ENCODE measurements at places on chromosomes 12 and 14.

DNA sequence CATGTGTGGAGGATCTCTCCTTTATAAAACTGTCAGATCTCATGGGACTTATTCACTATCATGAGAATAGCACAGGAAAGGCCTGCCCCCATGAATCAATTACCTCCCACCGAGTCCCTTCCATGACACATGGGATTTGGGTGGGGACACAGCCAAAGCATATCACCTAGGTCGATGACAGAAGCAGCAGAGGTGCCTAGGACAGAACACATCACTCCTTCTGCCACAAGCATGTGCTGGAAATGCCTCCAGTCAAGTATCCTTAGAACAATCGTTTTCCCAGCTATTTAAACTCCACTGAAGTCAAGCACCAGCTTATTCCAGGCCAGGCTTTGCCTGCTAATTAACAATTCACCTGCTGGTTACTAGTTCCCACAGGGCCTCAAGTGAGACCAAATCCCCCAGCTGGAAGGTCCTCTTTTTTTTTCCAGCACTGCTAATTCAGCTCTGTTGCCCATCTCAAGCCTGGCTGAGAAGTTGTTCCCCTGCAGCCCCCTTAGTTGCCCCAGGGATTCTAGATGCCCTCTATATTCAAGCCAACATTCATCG lies 212.3 kb upstream of the NUDT4 start:
- no peak for DNase-seq

- no peak for DNase-seq
These were observed 6.2 kb upstream of the PLEKHH1 start for GRCh38 chr14:67526676-67527459.

DNA sequence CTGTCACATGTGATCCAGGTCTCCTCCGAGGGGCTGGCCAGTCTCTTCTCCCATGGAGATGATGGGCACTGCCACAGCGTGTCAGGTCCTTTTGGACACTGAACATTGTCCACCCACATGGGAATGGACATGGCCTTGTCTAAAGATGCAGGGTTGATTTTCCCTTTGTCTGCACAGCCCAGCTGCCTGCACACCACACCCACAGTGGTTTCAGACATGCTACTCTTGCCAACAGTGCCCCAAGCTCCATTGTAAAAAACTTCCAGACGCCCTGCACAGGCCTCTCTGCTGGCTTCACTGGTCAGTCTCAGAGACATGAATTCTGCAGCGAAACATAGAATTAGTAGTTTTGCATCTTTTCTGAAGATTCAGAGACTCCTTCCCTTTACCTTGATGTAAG lies 18.5 kb downstream of the CD163 start:
- no peak for DNase-seq

DNA sequence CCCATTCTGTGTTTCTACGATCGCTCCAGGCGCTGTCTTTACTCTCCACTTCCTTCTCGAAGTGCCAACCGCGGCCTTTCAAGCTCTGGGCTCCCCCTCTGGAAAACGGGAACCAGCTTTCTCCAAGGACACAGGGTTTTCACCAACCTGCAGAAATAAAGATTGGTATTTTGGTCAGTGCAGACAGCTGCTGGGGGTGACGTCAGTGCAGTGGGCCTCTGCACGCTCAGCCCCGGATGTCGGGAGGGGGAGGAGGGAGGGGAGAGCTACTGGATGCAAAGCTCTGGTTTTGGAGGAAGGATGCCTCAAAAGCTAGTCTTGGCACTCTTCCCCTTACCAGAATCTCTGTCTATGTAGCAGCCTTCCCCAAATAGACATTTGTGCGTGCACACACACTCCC lies 19.9 kb downstream of the HRK start:
- no peak for DNase-seq

DNA sequence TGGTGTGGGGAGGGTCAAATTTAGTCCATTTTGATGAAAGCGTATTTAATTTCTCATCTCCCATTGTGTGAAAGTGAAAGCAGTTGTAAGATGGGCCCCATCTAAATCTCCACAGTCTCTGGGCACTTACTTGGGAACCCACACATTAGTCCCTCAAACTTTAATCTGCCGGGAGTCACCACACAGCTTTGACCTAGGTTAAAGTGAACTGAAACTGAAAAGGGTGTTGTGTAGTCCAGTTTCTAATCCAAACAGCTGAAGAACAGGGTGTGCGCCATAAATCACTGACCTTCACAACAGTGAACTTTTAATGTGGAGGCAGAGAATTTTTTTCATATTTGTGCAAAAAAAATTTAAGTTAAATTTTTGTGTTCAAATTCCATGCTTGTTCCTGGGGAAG lies 48.4 kb upstream of the PTPRO start:
- no peak for DNase-seq

DNA sequence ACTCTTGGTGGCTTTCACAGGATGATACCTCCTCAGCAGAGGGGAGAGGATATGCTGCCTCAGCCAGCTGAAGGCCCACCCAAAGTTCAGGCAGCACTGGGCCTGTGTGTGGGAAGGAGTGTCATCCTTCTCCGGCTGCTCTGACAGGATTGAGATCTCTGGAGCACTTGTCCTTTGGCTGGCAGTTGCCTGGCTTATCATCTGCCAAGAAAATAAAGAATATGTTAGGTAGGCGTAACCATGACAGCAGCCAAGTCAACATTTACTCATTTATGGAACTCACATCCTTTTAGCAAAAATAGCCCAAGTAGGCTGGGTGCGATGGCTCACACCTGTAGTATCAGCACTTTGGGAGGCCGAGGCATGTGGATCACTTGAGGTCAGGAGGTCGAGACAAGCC lies 68.5 kb downstream of the PPFIBP1 start:
- DNase-seq: peak; percentile 38

- DNase-seq: no peak
These were observed 11.8 kb downstream of the NUBPL start for GRCh38 chr14:31572955-31573354.

- DNase-seq: no peak
These were observed 16.4 kb upstream of the CACNA2D4 start for GRCh38 chr12:1934831-1935230.

DNA sequence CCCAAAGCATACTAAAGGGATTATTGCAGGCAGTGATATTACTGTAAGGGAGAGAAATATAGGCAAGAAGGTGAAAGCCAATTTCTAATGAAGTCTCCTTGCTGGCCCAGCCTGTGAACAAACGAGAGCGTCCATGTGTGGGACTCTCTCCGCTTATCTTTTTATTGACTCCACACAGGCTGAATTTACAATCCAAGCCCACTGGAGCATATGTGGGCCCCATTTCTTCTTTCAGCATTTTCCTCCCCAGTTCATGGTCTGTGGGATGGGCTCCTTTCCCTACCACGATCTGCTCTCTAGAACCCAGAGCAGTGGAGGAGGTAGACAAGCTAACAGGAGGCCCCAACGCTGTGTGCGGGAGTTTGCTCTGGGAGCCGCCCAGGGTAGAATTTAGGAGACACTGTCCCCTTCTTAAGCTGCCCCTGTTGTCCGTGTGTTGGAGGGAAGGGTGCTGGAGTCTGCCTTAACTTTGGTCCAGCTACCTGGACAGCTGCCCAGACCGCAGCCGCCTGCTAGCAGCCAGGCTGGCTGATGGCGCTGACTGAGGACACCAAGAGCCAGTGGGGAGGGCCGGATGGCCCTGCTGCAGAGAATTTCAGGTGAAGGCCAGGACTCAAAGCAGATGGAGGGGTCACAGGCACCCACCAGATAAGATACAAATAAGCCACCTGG lies 3.2 kb upstream of the HOXC11 start:
- DNase-seq: no peak

GRCh38 chr12:116590561-116590960 lies 31.4 kb downstream of the MAP1LC3B2 start:
- DNase-seq: no peak

GRCh38 chr14:75273272-75274049 lies 5.2 kb upstream of the FOS start:
- no peak for DNase-seq

DNA sequence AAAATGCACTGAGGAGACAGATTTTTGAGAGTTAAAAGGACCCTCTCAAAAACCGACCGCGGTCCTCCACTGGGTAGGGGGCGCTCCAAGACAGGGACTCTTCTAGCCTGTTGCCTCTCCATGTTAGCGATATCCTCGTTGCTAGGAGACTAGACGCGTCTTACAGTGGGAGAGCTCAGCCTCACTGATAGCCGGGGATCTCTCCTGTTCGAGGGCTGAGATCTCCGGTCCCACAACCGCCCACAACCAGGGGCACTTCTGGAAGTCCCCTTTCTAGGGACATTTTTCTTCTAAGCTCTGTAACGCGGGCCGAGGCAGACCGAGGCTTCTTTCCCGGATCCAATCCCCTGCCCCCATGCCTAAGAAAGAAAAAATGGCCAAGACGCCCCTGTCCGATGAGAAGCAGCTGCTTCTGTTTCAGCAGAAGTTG lies 21.3 kb downstream of the FKBP11 start:
- peak; percentile 69 for DNase-seq

DNA sequence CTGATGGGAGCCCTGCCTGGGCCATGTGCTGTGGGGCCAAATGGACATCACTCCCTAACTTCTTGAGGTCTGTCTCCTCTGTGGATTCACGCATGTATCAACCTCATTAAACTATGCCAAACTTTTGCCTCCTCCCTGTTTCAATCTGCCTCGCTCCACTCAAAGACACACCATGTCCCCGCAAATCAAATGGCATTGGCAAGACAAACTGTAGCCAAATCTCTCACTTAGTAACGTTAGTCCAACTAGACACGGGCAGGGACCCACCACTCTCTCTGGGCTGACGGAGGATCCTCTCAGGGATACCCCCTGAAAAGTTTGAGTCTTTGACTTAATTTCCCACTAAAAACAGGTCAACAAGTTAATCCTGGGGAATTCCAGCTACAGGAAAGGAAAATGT lies 8.0 kb downstream of the ZBTB39 start:
- no peak for DNase-seq

DNA sequence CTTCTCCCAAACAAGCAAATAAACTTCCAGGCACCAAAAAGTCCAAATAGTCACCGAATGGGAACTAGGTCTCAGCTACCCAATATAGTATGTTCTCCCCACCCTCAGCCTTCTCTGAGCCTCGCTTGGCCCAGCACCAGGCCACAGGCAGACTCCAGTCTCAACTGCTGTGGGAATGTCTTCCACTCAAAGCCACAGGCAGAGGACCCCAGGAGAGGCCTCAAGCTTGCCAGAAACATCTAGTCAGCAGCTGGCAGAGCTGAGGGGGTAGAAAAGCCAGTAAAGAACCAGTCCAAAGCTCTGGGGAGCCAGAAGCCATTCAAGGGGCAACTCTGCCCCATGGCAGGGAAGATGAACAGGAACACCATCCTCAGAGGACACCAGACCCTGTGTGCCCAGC lies 41.8 kb downstream of the FMNL3 start:
- DNase-seq: no peak

DNA sequence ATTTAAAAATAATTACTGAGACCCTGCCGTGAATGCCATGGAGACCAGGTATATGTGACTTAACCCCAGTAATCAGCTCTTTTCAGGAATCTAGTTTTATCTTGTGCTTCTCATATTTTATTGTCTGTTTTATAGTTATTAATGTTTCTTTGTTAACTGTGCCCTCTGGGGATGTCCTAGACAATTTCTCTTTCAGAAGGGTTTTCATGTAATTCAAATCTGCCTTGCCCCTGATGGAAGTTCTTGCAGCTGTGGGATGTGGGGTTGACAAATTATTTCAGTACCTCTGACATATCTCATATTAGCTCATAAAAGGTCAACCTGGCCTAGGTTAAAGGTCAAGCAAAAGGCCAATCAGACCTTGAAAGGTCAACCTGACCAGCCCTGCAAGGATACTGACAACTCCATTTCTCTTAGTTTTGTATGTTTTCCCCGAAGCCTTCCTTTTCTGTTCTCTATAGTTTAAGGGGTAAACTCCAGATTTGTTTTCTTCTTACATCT lies 182.3 kb downstream of the SLC41A2 start:
- DNase-seq: no peak
